EL (cell line): ENCODE measurements at places on chromosomes 3 and 15.

DNA sequence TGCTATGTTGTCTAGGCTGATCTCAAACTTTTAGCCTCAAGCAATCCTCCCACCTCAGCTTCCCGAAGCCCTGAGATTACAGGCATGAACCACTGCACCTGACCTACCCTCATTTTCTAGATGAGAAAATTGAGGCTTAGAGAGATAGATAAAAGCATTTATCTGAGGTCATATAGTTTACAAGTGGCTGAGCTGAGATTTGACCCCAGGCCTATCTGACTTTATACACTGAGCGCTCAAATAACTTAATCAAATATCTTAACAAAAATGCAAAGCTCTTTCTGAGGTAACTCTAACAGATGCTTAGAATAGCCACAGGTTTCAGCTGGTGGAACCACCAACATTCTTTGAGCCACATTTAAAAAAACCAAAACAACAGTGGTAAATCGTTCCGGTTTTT, 5.5 kb downstream of the PLS1 start:
- no peak for DNase-seq

DNA sequence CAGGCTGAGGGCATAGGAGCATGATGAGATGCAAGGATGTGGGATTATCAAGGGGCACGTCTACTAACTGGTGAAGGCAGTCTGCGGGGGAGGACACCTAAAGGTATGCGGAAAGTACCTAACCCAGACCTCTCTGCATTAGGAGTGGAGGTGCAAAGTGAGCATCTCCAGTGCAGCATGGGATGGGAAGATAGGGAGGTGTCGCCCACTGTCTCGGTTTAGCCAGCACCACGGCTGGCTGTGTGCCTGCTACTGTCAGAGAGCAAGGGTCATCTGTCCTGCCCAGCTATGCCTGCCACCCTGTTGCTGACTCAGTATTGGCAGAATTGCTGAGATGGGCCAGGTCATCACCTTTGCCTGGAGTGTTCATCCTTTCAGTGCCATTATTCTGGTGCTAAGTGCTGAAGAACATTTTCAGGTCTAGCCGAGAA, 40.1 kb downstream of the OXNAD1 start:
- no peak for DNase-seq

DNA sequence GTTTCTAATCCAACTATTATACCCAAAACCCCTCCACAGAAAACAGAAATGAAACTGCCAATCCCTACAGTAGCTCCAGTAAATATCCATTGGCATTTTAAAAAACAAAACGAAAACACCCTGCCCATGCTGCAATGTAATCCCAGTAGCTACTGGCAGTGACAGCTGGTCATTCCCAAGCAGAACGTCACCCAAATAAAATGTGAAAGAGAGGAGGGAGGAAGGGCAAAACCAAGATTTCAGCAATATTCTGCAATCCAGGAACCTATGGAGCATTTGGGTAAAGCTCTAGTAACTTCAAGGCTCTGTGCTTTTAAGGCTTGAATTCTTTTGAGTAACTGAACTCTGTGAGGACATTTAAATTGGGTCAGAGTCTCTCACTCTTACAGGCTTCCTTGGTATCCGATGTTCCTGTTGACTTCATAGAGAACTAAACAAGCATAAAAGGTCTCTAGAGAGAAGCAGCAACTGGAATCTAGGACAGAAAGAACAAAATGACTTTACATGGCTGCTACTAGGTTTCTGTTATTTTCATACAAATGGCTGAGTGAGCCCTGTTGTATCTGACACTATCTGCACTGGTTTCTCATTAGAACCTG, 136.2 kb downstream of the TNIK start:
- DNase-seq: peak; percentile 74

GRCh38 chr15:60395276-60396011, 2.3 kb downstream of the ANXA2 start:
- DNase-seq: peak; percentile 41

DNA sequence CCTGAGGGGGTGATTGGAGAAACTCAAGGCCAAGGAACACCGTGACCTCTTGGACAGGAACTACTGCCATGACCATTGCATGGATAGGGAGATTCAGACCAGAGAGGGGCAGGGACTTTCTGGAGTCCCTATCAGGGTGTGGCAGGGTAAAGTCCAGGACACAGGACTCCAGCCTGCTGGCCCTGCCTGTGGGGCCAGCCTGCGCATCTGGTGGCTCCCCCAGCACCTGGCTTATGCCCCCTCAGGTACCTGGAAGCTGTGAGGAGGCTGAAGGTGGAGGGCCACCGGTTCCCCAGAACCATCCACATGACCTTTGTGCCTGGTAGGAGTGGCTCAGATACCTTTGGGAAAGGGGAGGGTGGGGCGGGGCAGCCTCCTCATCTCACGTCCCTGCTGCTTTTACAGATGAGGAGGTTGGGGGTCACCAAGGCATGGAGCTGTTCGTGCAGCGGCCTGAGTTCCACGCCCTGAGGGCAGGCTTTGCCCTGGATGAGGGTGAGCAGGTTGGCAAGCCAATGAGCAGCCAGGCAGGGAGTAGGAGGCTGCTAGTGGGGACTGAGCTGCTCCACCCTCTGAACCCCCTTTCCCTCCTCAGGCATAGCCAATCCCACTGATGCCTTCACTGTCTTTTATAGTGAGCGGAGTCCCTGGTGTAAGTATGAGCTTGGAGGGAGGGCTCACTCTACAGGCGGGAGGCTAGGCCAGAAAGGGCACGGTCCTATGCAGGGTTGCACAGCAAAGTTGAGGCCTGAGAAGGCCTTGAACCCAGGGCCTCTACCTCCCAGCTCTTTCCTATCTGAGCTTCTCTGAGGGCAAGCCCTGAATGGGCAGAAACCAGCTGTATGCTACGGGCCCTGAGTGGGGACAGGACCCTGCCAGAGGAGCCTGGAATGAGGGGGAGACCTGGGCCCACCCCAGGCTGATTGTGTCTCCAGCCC, 2.9 kb downstream of the ACY1 start:
- DNase-seq: no peak

- no peak for DNase-seq
These were observed 944.3 kb downstream of the NTRK3 start for GRCh38 chr15:87312221-87312620.

DNA sequence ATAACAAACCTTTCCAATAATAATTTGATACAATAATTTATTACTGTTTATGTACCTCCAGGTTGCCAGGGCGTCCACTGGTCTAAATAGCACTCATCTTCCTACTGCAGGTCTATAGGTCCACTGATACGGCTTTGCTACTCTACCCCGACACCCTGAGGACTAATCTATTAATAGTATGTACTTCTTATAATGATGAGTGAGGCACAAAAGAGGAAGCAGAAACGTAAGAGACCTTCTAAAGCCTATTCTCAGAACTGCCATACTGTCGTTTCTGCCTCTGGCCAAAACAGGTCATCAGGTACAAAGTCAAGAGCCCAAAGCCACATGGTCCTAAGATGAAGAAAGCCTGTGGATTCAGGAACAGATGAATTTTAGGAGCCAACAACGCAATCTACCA, 163.2 kb upstream of the GRM7 start:
- no peak for DNase-seq

DNA sequence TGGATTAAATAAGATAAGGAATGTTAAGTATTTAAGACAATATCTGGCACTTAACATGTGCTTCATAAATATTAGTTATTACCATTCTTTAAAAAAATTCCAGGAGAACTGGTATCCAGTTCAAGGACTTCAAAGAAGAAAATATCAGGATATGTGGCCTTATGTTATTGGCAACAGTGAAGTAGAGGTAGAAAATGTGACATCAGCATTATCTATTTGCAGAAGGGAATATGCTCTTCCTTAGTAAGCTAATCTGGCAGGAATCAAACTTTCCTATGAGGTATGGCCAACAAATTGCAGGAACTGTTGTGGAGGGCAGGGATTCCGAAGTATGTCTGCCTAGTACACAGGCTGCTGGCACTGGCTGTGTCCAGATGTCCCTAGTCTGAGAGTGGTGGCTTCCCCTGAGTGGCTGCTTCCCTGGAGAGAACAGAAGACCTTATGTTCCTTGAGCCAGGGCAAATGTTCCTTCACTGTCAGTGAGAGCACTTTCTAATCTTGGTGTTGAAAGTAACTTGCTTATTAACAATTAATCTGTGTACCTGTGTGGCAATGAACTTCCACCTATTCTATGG, 351.7 kb upstream of the THRB start:
- no peak for DNase-seq

DNA sequence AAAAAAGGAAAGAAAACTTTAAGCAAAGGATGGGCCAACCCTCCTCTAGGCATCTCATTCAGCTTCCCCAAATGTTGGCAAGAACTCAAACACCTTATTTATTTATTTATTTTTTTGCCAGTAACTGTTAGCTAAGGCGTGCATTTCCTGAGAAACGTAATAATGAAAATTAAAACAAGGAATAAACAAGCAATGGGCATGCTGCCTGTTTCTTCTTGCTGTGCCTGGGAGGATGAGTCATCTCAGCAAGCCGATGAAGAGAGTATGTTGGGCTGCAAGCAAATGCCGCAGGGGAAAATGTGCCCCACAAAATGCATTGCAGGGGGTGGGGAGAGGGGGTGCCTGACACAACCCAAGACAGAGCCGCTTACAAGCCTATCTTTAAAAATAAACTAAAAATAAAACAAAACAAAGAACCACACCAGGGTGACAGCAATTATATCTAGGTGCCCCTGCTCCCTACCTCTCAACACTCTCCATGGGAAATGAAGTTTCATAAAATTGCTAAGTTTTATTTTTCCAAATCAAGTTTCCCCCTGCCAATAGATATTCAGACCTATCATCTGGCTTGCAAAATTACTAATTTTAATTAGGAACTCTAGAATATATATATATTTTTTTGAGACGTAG, 40.3 kb downstream of the EIF4E3 start:
- peak; percentile 84 for DNase-seq

- DNase-seq: peak; percentile 68
These were observed 61.9 kb downstream of the EIF3J start for GRCh38 chr15:44598892-44599291.

- no peak for DNase-seq
These were observed 13.1 kb upstream of the WWTR1 start for GRCh38 chr3:149670742-149671492.

DNA sequence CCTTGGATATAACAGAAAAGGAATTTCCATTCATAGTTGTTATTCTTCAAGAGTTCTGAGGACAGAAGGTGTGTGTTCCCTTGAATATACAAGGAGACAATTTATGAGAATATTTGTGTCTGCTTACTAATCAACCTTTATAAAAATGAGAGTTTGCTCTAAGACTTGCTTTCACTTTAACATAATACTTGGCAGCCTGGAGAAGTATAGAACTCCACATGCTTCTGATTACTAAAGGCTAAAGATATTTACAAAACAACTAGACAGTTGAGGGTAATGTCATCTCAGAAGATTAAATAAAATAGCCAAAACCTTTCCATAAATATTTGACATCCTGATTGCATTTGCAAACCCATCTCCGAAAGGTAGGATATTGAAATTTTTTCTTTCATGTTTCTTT, 727.1 kb upstream of the NAALADL2 start:
- no peak for DNase-seq

GRCh38 chr3:38949994-38950393, 101.8 kb downstream of the SCN11A start:
- no peak for DNase-seq

DNA sequence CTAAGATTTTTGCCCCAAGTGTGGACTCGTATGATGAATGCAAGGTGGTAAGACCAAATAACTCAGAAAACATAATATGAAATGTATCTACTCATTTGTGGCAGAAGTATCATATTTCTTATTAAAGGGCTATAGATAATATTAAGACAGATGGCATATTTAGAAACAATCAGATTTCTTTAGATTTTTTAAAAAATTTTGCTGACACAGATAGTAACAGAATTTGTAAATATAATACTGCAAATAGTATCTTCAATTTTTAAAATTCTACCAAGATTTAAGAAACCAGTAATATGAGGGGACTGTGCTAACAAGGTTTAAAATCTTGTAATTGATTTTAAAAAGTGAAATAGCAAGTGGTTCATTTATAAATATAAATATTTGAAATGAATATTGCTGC, 1064.1 kb downstream of the DIPK2A start:
- DNase-seq: no peak

GRCh38 chr15:66502491-66502890, 2.2 kb downstream of the RPL4 start:
- DNase-seq: no peak

DNA sequence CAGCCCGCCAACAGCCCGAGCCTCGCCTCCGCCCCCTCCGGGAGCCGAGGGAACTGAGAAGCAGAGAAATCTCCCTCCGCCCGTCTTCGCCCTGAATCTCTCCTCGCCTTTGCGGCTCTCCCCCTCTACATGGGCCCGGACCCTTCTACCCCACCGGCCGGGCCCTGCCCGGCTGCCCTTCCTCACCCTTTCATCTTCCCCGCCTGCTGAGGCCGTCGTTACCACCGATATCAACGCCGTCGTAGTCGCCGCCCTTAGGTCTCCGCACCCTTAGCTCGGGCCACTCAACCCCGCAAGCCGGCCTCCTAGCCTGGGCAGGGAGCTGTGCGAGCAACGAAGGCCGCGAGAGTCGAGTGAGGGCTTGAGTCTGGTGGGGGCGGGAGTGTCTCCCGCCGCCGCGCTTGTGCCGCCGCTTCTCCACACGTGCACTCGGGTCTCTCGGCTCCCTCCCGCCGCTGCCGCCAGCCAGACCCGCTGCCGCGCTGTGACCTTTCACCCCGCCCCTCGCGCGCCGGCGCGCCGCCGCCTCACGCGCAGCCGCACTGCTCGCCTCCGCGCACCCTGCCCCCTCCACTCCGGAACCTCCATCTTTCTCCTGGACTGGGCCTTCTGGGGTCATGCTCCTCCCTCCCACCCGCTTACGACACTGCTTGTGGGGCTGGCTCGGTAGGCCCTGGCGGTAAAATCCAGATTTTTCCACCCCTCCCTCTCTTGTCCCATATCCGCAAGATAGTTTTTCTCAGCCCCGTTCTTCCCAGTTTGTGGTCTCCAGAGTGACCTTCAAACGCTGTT, at the start of gene NAA50:
TSS of gene NAA50 (minus strand) at position 494 of the 792 bp plus-strand sequence. CDS start at position 194, 300 bp downstream.
- DNase-seq: peak; percentile 94

DNA sequence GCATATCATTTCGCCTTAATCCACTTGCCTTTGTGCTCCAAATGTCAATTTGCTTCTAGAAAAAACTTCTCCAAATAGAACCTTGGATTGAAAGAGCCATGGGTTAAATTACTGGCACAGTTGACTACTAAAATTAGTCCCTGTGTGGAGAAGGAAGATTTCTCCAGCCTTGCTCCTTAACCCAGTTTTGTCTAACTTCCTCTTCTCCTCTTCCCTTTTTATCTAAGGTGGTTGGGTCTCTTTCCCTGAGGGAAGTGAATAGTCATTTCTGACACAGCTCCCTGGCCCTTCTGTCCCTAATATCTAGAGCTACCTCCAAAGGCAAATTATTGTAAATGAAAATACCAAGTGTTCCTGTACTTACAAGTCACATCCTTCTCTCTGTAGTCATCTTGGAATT, 527.9 kb upstream of the TBL1XR1 start:
- no peak for DNase-seq
